Left ventricle myocardium inferior (tissue), 1 donor: ENCODE measurements at places on chromosomes 1 and 21. TPM values are rescaled to one million over a fixed set of nuclear protein-coding genes. Genes with fewer than 3 reads are reported as not detected.

DNA sequence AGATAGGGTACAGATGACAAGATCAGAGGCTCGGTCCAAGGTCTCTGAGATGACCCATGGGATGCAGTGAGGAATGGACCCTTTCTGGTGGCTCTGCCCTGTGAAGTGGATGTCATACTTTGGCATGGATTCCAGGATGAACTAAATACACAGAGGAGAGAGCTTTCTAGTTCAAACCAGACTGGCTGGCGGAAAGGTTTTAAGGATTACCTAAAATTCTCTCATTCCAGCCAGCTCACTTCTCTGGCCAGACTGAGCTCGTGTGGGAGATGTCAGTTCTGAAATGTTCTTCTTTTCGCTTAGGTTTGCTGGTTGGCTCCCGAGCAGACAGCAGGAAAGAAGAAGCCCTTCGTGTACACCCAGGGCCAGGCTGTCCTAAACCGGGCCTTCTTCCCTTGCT, 6.2 kb downstream of the RNPEP start:
- no peak for DNase-seq

DNA sequence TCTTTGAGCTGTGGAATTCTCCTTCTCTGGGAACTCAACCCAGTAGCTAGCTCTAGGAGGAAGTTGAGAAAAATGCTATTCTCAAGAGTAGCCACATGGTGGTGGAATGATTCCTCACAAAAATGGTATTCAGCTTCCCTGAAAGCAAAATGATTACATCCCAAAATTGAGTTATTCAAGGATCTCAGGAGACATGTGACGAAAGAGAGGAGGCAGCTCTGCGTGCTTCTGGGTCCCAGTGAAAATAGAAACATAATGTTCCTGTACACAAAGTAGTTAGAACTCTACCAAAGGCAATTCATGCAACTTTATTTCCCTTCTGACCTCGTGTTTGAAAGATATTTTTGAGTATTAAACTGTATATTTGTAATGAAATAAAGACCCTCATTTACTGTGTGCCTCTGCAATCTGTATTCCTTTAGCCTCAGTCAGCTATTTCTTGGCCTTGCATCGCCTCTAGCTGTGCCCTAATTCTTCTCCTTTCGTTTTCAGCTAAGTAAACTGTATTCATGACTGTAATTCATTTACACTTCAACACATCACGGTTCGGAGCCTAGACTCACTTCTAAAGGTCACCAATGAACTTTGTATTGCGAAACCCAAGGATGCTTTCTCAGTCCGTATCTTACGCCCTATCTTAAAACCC, 167.3 kb downstream of the FASLG start:
- DNase-seq = no peak

- no peak for DNase-seq
Measured at GRCh38 chr1:59384443-59384842, 87.5 kb downstream of the FGGY start.

DNA sequence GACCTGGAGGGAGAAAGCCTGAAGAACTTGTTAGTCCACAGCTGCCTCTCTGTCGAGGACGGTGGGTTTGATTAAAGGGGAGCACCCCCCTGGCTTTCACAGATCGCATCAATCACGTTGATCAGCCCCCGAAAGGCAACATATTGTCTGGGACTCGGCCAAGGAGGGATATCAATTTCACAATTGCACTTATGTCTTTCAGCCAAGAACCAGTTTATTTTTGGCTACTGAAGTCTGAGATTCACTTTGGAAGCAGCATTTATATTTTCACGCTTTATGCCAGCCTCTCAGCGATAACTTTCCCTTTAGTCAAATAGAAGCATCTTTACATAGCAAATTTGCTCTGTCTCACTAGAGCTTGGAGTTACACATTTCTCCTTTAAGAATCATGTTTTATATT, 253.2 kb upstream of the RRP15 start:
- no peak for DNase-seq

GRCh38 chr1:219697682-219698081, 84.8 kb upstream of the ZC3H11B start:
- DNase-seq = no peak

DNA sequence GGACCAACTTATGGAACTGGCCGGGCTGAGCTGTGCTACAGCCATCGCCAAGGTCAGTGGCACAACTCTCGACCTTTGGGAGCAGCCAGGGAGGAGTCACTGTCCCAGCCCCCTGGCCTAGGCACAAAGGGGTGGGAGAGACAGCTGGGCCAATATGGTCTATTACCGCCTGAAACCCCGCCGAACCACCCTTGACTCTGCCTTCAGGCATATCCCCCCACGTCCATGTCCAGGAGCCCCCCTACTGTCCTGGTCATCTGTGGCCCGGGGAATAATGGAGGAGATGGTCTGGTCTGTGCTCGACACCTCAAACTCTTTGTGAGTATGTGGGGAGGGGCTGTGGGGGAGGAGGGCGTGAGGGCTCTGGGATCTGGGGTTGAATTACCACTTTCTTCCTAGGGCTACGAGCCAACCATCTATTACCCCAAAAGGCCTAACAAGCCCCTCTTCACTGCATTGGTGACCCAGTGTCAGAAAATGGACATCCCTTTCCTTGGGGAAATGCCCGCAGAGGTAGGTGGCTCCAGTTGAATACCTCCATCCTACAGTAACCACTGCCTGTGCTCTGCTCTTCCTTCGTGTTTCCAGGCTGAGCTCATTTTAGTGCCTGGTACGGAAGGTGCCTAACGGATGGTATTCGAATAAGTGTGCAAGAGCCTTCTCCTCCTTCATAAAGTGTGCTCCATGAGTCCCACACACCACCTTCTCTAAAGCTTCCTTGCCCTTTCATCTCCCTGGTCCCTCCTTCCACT, 758 bp downstream of the NAXE start:
- DNase-seq = no peak

DNA sequence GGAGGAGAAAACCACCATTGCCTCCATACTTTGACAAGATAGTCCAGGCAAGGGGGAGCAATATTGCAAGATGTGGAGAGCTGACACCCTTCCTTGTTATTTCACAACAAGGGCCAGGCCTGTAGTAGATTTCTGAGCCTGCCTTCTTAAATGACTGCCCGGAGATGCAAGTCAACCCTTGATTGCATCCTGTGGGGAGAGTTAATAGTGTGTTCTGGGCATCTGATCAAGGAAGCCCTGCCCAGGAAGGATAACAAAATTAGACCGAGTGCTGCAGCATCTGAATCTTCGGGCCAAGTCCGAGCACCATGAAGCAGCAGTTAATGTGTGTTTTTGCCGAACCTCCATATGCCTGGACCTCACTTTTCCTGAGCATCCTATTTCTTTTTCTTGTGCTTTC, 382.3 kb downstream of the PRDM2 start:
- DNase-seq = no peak

GRCh38 chr1:239765163-239765562, 326.5 kb upstream of the FMN2 start:
- no peak for DNase-seq

The GIPC2 gene
- total RNA-seq = 2.5 TPM
